ENCODE measurements at places on chromosomes 5 and 9. TPM values are rescaled to one million over a fixed set of nuclear protein-coding genes. Genes with fewer than 3 reads are reported as not detected.

Gene PNPLA7
- total RNA-seq: 8.9 TPM

Gene IL5
- total RNA-seq: not detected

Gene FBXW11
- total RNA-seq: 87.5 TPM

Gene TMEM232
- 13.5 TPM for total RNA-seq

Gene KIF24
- total RNA-seq: 3.0 TPM

Gene LRRTM2
- 1.9 TPM for total RNA-seq

Gene LCN15
- not detected for total RNA-seq

Gene SLC25A2
- 0.83 TPM for total RNA-seq

Gene ORM1
- total RNA-seq: 22.4 TPM

Gene TMEM174
- total RNA-seq: not detected

Gene RANBP17
- total RNA-seq: 16.7 TPM

Gene HNRNPA0
- total RNA-seq: 21.5 TPM

Gene TICAM2
- 5.8 TPM for total RNA-seq

Gene CENPP
- total RNA-seq: 4.0 TPM

Gene PRPF4
- total RNA-seq: 20.6 TPM

Gene SLC36A3
- not detected for total RNA-seq

Gene KIAA0825
- total RNA-seq: 6.2 TPM

Gene MEIKIN
- not detected for total RNA-seq

Gene SPAAR
- total RNA-seq: 6.7 TPM
